Psoas muscle (tissue), 8 donors: ENCODE measurements at places on chromosomes 4 and X. TPM values are rescaled to one million over a fixed set of nuclear protein-coding genes. Genes with fewer than 3 reads are reported as not detected.

The GALNTL6 gene
- 0.91 TPM for total RNA-seq

The FIP1L1 gene
- 30.3 TPM for total RNA-seq

- DNase-seq = peak; percentile 55
Observed at GRCh38 chr4:2937146-2937857, 25.9 kb downstream of the NOP14 start.

The TIGD4 gene
- total RNA-seq = 0.36 TPM

GRCh38 chr4:829761-830600, 4.1 kb upstream of the CPLX1 start:
- DNase-seq = peak; percentile 42

DNA sequence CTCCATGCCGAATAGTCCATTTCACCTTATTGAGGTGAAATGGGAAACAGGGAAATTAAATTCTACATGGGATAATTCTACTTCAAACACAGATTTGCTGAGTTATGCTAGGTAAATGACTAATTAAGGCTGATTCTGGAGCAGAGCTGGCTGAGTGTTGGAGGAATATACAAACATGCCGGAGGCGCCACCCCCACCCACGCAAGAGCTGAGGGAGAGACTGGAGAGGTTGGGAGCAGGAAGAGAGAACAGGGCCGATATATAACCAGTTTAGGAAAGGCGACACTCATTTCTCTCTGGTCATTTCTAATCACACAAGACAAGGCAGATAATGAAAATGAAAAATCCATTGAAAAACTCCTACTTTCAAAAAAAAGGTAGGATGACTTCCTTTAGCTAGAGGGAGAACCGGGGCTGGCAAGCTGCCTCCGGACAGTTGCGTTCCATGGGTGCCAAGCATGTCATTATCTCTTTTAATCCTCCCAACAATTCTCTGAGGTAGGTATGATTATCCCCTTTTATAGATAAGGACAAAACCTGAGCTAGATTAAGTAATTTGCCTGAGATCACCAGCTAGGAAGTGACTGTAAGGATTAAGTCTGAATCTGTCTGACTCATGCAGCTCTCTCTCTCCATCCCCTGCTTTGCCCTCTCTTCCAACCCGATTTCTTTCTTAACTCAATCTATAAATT, 27.6 kb upstream of the CFAP299 start:
- no peak for DNase-seq

- no peak for DNase-seq
Observed at GRCh38 chrX:9907645-9908387, 59.3 kb upstream of the CLDN34 start.

The ARHGAP10 gene
- 37.2 TPM for total RNA-seq

The FRAS1 gene
- total RNA-seq = 0.42 TPM

DNA sequence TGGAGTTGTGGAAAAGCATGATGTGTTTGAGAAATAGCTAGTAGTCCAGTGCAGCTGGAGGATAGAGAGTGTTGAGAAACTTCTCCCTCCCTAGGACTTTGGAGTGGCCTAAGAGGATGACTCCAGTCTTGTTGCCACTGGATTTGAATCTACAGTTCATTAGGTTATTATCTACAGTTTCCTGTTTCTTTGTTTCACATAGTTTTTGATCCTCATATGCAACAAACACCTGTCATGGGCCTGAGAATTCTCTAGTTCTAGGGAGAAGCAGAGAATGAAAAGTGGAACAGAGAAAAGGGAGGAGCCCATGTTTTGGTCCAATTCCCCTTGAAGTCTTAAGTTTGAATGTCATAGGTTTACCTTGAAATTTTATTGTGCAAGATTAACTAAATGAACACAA, 73.6 kb upstream of the TBC1D9 start:
- no peak for DNase-seq

- no peak for DNase-seq
Observed at GRCh38 chr4:46586566-46586965, 196.6 kb upstream of the GABRA2 start.

The EMCN gene
- 16.8 TPM for total RNA-seq
